ENCODE measurements at places on chromosomes 4 and X.
A peak's percentile ranks its signal among the peaks of the same experiment; 100 is the strongest.

DNA sequence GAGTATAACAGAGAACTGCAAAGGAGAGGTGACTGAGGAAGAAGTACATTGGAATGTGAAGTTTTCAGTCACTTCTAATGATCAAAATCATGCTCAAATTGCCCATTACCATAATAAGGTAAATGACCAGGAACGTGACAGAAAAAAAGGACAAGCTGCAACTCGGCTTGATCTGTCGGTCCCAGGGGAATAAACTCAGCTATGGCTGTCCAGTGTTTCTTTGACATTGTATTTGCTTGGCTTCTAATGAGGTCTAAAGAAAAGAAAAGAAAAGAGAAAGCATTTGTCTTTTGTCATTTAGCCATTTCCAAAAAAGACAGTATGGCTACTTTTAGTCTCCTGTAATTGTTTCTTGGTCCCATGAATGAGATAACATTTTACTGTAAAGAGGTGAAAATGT is 25.2 kb downstream of the PHOX2B start:
- DNase-seq = no peak

- peak; percentile 96 for DNase-seq
Observed at GRCh38 chr4:182904211-182904761, 12.9 kb downstream of the DCTD start.

GRCh38 chrX:112270991-112271390 is 188.4 kb upstream of the TRPC5 start:
- no peak for DNase-seq

DNA sequence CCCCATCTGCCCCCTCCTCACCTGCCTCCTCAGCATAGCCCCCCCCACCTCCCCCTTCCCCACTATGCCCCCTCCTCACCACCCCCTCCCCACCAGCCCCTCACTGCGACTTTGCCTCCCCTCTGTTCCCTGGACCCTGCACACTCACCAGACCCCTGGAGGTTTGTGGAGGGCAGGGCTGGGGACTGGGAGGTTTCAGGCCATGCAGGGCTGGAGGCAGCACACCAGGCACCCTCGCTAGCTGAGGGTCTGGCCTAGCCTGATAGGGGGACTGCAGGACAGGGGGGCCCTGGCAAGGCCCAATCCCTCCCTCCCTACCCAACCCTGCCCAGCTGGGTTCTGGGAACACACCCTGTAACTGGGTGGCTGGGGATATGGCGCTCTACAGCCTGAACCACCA is 28.0 kb downstream of the TACC3 start:
- no peak for DNase-seq

- DNase-seq = no peak
Observed at GRCh38 chr4:123216946-123217345, 179.6 kb upstream of the SPRY1 start.

DNA sequence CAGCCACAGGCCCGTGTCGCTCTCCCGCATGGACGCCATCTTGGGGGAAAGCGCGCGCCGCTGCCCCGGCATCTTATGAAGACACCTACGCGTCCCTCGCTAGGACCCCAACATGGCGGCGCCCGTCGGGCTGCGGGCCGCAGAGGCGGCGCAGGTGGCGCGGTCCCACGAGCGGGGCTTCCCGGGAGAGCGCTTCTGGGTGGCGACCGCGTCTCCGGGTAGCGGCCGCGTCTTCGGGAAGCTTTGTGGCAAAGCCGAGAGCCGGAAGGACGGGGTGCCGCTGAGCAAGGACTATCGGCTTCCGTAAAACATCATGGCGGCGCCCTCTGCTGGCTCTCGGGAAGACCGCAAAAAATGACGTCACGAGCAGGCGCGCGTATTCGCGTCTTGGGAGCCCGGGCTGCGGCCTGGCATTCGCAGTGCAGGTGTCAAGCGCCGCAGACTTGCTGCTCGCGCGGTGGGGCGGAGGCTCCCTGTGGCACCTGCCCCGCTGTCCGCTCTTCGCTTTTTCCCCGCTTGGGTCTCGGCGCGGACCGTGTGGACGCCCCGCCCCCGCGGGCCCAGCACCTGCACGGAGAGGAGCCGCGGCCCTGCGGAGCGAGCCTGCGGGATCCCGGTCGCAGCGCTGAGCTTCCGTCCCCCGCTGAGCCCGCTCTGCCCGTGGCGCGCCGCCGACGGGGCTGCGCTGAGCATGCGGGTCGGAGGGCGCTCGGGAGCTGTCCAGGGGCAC is at the start of gene NELFA:
Gene NELFA, minus strand, starts transcription at position 54 of the 730 bp plus-strand sequence. Its CDS starts 15 bp downstream, at position 39.
- peak; percentile 84 for DNase-seq

DNA sequence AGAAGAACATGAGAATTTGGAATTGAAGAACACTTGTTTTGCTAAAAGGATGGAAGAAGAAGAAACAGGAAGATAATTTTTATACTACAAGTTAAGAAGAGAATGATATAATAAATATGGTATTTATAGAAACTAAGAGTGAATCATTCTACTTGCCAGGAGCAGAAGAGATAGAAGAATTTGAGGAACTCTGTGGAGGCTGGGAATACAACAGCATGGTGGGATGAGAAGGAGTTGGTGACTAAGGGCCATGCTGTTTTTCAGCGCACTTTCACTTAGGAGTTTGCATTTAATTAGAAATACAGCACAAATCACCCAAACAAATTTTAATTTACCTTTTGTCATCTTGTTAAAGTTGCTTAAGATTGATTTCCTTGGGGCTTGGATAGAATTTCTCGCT is 20.5 kb downstream of the HADH start:
- DNase-seq = no peak

- DNase-seq = no peak
Observed at GRCh38 chr4:6641971-6642320, 1.5 kb downstream of the MRFAP1 start.

DNA sequence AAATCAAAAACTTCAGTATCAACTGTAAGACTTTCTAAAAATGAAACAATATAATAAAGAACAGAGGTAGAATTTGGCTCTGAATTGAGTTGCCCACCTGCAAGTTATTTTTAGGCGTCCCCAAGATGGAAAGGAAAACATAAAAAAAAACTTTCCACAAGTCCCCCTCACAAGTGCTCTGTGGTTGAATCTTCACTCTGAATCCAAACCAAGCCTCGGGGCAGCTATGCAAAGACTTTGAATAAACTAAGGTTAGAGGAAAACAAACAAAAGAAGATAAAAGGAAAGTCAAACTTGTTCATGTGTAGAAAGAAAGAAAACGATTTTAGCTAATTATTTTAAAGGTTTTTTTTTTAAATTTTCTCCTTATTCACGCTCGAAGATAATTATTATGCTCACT is 372.4 kb upstream of the SLIT2 start:
- DNase-seq = no peak

- no peak for DNase-seq
Observed at GRCh38 chr4:184370711-184371389, 103.5 kb downstream of the IRF2 start.

DNA sequence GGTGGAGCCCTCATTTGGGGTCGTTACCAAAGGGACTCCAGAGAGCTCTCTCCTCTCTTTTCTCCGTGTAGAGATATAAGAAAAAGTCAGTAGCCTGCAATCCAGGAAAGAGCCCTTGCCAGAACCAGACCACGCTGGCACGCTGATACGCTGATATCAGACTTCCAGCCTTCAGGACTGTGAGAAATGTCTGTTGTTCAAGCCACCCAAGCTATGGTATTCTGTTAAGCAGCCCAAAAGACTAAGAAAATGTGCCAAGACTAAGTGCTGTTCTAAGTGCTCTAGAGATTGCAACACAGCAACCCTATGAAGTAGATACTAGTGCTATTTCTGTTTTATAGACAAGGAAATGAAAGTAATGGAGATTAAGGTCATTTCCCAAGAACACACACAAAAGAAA is 205.7 kb downstream of the CAMK2D start:
- DNase-seq = no peak

DNA sequence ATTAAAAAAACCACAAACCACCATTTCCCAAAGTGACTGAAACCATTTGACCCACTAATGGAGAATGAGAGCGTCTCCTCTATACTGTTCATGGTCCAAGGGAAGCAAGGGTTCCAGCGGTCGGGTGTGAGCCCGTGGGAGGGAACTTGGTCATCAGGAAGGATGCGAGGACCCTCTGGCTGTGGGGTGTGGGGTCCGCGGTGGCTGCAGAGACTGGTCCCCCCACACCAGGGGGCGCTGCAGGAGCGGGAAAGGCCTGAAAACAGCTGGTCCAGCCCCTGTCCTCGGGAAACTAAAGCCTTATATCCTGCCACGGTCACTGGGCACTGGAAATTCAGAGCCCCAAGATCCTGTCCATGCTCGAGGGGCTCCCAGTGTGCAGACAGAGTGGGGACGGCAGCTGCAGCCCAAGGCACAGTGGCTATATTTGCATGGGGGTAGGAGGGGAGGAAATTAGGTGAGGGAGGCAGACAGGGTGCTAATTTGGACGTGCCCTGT is 4.3 kb downstream of the BLOC1S4 start:
- DNase-seq = peak; percentile 52

DNA sequence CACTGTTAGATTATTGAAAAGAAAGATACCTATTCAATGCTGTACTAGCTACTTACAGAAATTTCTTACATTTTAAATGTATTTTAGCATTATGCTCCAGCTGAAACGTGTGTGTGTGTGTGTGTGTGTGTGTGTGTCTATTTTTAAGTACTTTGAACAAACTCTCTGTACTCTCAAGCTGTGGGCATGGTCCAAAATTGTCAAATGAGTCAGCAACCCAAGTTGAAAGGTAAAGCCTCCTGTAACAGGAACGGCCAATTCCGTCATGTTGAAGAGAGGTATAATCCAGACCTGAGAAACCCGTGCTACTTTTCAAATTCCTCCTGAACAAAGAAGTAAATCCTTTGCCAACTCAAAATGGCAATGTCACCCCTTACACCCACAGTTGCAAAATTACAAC is 20.5 kb downstream of the MAOB start:
- DNase-seq = no peak

- no peak for DNase-seq
Observed at GRCh38 chrX:45372151-45372550, 171.5 kb upstream of the DIPK2B start.

DNA sequence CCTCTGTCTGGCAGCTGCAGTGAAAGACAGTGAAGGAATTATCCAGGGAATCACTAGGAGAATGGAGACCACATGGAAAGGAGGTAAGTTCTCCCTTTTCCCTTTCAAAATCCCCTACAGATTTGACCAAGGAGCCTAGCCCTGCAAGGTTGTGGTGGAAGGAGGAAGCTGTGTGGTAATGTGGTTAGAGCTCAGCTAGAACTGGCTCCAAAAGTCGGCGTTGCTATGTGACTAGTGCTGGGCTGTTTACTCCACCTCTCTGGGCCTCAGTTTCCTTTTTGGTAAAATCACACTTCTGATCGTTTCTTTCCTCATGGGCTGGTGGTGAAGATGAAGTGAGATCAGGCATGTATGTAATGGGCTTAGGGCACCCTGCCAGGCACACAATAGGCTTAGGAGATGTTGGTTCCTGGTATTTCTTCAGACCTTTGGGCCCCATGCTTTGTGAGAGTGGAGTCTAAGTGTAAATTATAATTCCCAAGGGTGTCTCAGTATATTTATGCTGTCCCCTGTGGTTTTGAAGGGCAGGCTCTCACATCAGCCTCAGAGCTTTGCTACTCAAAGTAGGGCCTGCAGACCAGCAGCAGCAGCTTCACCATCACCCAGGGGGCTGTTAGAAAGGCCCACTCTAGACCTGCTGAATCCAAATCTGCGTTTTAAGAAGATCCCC is 183.7 kb upstream of the BCOR start:
- DNase-seq = no peak

Data from foreskin melanocyte (primary cell).